Neural progenitor cell (in vitro differentiated cells): ENCODE measurements at places on chromosomes 7 and 10.

- no peaks in the 10 kb centered on the region for H3K27me3 ChIP-seq
- H3K4me1 ChIP-seq: no peaks in the 10 kb centered on the region
- H3K27ac ChIP-seq: no peak overlapping the region
- H3K4me3 ChIP-seq: no peak overlapping the region
- H3K36me3 ChIP-seq: no peaks in the 10 kb centered on the region
Observed at GRCh38 chr10:128657548-128657947, 531.3 kb upstream of the MKI67 start.

DNA sequence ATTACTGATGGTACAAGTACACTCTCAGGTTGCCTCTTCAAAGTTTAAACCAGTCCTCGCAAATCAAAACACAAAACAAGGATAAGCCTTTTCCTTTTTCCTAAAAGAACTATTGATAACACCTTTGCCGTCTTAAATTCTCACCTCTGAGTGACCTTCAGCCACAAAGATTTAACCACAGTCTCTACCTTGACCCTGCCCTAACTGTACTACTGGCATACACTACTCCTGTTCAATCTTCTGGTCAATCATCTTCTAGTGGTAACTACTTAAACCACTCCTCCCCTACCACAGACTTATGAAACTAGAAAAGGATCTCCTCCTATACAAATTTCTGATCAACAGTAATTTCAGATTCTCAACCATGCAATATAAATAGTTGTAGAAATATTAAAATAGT lies 15.1 kb downstream of the UPF2 start:
- no peak overlapping the region for H3K27ac ChIP-seq
- H3K4me1 ChIP-seq: no peaks in the 10 kb centered on the region
- DNase-seq: no peak
- H3K27me3 ChIP-seq: no peaks in the 10 kb centered on the region
- peaks cover 8% of the 10 kb centered on the region for H3K36me3 ChIP-seq
- H3K4me3 ChIP-seq: no peak overlapping the region

DNA sequence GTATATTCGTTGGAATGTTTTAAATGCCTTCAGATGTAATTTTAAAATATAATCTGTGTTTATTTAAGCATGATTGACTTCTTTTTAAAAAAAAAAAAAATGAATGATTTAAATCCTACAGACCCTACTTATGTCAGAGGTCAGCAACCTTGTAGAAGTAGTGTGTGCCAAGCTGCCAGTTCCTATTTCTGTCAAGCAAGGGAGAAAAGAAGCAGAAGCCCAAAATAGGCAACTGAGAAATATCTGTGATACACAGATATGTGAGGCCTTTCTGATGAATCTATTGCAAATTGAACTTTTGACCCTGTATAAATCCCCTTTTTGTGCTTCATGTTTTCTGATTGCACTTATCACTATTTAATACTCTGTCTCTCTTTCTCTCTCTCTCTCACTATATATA lies 199.5 kb downstream of the LRRN3 start:
- DNase-seq: no peak
- no peaks in the 10 kb centered on the region for H3K4me1 ChIP-seq
- H3K27ac ChIP-seq: no peak overlapping the region
- H3K36me3 ChIP-seq: no peaks in the 10 kb centered on the region

DNA sequence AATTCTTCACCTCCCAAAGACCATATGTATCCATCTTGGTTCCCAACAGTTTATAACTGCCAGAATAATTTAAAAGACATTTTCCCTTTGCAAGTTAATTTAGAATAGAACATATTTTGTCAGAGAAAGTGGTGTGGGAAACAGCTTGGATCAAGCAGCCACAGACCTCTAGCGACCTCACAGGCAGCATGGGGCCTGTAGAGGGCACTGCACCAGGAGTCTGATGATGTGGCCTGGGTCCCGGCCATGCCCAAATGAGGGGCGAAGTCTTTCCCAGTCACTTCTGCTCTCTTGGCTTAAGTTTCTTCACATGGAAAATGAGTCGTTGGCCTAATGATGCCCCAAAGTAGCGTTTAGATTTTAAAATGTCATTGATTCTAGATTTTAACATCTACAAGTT lies 243.2 kb downstream of the SDK1 start:
- DNase-seq: peak; percentile 44
- H3K36me3 ChIP-seq: no peaks in the 10 kb centered on the region
- peaks cover 9% of the 10 kb centered on the region for H3K4me1 ChIP-seq
- no peak overlapping the region for H3K4me3 ChIP-seq
- no peaks in the 10 kb centered on the region for H3K27me3 ChIP-seq

DNA sequence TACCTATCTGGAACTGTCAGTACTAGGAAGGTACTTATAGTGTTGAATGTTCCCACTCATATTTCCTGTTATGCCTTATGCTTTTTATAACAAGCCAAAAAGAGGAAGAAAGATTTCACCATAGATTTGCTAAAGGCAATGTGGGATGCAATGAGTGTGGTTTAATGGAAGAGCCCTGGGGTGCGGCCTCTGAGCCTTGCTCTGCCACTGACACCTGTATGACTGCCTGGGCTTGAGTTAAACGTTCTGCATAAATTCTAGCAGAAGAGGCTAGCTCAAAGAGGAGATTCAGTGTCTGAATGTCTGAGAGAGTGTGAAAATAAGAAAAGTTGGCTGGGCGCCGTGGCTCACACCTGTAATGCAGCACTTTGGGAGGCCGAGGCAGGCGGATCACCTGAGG lies 143.8 kb downstream of the TPST1 start:
- H3K36me3 ChIP-seq: no peaks in the 10 kb centered on the region
- H3K4me3 ChIP-seq: no peak overlapping the region
- no peaks in the 10 kb centered on the region for H3K27me3 ChIP-seq
- DNase-seq: no peak
- H3K27ac ChIP-seq: no peak overlapping the region
- H3K4me1 ChIP-seq: peaks cover 8% of the 10 kb centered on the region

- no peak overlapping the region for H3K4me3 ChIP-seq
- no peak overlapping the region for H3K27ac ChIP-seq
- peaks cover 46% of the 10 kb centered on the region for H3K4me1 ChIP-seq
- no peak for DNase-seq
- H3K27me3 ChIP-seq: peaks cover 13% of the 10 kb centered on the region
Observed at GRCh38 chr10:101308051-101308450, 45.9 kb upstream of the BTRC start.

- DNase-seq: no peak
- no peaks in the 10 kb centered on the region for H3K36me3 ChIP-seq
- no peak overlapping the region for H3K27ac ChIP-seq
Observed at GRCh38 chr10:31918671-31919409, 9.8 kb downstream of the ARHGAP12 start.

GRCh38 chr10:47368431-47369180 lies 15.5 kb downstream of the ZNF488 start:
- DNase-seq: no peak
- H3K27me3 ChIP-seq: no peaks in the 10 kb centered on the region
- no peak overlapping the region for H3K4me3 ChIP-seq

DNA sequence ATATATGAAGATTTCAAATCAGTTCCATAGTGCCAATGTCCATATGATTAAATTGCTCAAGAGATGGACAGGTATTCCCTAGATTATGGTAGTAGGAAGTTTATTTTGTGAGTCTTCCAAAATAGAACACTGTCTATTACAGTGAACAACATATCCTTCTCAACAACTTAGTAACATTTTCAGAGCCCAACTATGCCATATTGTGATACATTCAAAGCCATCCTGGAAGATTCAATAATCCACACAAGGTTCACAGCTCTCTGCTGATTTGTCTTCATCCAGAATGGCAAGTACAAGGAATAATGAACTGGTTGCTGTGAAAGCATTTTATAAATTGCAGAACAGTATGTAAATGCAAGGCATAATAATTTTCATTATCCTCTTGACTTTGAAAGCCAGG lies 213.9 kb downstream of the CHRM2 start:
- H3K36me3 ChIP-seq: no peaks in the 10 kb centered on the region
- no peaks in the 10 kb centered on the region for H3K27me3 ChIP-seq
- DNase-seq: no peak
- no peaks in the 10 kb centered on the region for H3K4me1 ChIP-seq
- no peak overlapping the region for H3K4me3 ChIP-seq
- no peak overlapping the region for H3K27ac ChIP-seq

GRCh38 chr10:73802276-73802991 lies 9.0 kb downstream of the NDST2 start:
- no peak for DNase-seq
- no peaks in the 10 kb centered on the region for H3K27me3 ChIP-seq
- H3K4me1 ChIP-seq: no peaks in the 10 kb centered on the region
- no peak overlapping the region for H3K27ac ChIP-seq
- no peak overlapping the region for H3K4me3 ChIP-seq
- H3K36me3 ChIP-seq: no peaks in the 10 kb centered on the region

DNA sequence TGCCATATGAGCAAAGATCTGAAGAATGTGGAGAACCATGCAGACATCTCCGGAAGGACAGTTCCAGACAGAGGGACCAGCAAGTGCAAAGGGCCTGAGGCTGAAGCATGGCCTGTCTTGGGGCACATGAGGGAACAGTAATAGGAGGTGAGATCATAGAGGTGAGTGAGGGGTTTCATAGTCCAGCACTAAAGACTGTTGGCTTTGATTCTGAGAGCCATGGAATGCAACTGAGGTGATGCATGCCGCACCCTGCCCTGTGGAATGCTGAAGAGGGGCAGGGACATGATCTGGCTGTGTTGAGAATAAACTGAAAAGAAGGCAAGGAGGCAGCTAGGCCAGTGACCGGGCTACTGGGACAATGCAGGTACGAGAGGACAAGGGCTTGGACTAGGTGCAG lies 253.1 kb upstream of the KLF14 start:
- DNase-seq: no peak
- no peak overlapping the region for H3K27ac ChIP-seq
- no peaks in the 10 kb centered on the region for H3K36me3 ChIP-seq
- no peaks in the 10 kb centered on the region for H3K27me3 ChIP-seq
- H3K4me3 ChIP-seq: no peak overlapping the region

DNA sequence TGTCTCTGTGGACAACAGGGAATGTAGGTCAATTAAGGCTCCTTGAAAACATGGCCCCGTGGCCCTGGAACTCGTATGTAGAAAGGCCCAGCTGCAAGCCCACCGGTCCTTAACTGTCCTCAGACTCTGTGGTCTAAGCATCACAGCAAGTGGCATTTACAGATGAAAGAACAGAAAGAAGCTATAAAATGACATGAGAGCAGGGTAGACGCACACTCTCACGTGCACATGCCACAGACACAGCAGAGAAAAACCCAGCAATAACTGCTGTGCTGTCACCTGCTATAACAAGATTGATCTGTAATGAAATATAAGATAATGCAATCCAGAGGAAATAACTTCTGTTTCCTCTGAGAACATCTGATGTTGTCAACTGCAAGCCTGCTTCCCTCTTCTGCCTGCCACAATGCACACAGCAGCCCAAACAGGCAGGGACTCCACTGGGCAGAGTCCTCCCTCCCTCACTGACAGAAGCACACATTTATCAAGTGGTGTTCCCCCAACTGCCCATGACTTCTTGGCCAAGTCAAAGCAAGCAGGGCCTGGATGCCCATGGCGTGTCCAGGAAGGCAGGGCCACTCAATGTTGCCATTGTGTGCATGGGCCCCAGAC lies 63.9 kb downstream of the GFRA1 start:
- no peak overlapping the region for H3K4me3 ChIP-seq
- H3K4me1 ChIP-seq: no peaks in the 10 kb centered on the region
- no peak overlapping the region for H3K27ac ChIP-seq
- H3K36me3 ChIP-seq: no peaks in the 10 kb centered on the region

DNA sequence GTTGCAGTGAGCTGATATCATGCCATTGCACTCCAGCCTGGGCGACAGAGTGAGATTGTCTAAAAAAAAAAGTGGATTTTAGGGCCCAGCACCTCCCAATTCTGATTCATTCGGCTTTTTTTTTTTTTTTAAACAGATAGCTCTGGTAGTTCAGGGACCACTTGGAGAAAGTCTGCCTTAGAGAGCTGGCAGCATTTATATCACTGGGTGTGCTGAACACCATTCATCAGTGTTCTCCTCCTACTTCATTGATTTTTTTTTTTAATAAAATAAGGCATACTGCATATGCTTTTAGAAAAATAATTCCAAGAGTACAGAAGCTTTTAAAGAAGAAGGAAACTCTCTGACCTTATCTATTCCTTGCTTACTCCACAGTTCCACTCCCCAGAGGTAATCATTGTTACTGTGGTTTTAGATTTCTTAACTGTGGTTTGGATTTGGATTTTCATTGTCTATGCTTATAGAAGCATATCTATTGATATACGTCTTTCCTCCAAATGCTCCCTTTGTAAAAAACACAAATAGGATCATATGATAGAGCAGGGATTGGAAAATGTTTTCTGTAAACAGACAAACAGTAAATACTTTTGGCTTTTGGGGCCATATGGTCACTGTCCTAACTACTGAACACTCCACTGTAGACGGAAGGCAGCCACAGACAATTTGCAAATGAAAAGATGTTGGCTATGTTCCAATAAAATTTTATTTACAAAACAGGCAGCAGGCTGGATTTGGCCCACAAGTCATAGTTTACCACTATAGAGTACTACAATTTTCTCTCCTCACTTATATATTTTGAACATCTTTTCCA lies 21.1 kb upstream of the SAR1A start:
- H3K27me3 ChIP-seq: no peaks in the 10 kb centered on the region
- H3K4me3 ChIP-seq: no peak overlapping the region
- no peak for DNase-seq
- no peak overlapping the region for H3K27ac ChIP-seq
- no peaks in the 10 kb centered on the region for H3K36me3 ChIP-seq

GRCh38 chr7:7699970-7700369 lies 18.4 kb downstream of the RPA3 start:
- no peak for DNase-seq
- no peak overlapping the region for H3K4me3 ChIP-seq
- no peak overlapping the region for H3K27ac ChIP-seq
- no peaks in the 10 kb centered on the region for H3K36me3 ChIP-seq
- no peaks in the 10 kb centered on the region for H3K27me3 ChIP-seq
- H3K4me1 ChIP-seq: no peaks in the 10 kb centered on the region

- H3K36me3 ChIP-seq: no peaks in the 10 kb centered on the region
- H3K27me3 ChIP-seq: no peaks in the 10 kb centered on the region
- DNase-seq: no peak
- H3K4me3 ChIP-seq: no peak overlapping the region
- no peak overlapping the region for H3K27ac ChIP-seq
- H3K4me1 ChIP-seq: peaks cover 10% of the 10 kb centered on the region
Observed at GRCh38 chr7:15667991-15668390, 18.5 kb downstream of the MEOX2 start.

DNA sequence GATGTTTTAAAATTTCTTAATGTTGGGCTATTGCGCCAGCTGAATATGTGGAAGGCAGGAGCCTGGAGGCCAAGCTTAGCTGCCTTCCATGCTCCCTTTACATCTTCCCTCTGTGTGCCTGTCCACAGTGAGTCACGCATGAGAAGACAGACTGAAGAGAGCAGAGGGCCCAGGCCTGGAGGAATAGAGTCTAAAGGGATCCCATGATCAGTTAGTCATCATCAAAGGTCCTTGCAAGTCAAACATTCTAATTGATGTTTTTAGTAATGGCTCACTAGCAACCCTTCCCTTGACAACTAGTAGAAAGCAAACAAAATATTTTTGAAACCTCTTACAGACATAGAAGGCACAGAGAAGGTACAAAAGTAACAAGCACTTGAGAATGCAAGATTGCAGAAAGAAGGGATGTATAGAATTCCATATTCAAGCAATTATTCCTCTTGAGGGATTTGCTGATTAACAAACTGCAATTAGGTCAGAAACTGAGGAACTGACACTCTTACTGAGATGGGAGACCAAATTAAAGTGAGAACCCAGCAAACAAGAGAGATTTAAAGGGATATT lies 30.7 kb upstream of the APBB1IP start:
- H3K4me3 ChIP-seq: no peak overlapping the region
- H3K36me3 ChIP-seq: no peaks in the 10 kb centered on the region
- H3K4me1 ChIP-seq: no peaks in the 10 kb centered on the region
- H3K27me3 ChIP-seq: no peaks in the 10 kb centered on the region
- no peak for DNase-seq
